ENCODE measurements at places on chromosomes 3 and 15.
A peak's percentile ranks its signal among the peaks of the same experiment; 100 is the strongest.

GRCh38 chr3:143171141-143171980 is 51.8 kb downstream of the CHST2 start:
- no peak for DNase-seq

DNA sequence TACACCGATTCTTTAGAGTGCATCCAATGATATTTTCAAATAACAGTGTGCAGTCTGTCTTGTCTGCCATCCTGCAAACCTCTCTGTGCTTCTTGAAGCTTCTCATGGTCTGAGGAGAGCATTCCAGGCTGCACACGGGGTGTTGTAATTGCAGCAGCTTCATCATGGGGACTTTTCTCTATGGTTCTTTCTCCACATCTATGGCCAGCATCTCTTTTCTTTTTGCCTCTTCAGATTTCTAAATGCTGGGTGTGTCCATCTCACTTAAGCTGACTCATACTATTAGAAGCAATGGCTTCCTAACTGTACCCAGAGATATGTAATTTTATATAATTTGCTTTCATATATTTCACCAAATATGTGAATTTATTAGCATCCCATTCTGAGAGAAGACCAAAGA is 63.8 kb upstream of the EPHB3 start:
- DNase-seq = no peak

DNA sequence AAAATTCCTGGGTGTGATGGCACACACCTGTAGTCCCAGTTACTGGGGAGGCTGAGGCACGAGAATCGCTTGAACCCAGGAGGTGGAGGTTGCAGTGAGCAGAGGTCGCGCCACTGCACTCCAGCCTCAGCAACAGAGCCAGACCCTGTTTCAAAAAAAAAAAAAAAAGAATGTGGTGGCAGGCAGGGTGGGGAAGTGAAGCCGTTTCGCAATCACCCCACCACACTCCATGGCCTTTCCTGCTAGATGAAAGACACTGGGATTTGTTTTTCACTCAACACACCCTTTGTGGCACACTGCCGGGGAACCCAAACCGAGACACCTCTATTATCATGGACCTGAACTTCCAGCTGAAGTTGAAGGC is 172.4 kb upstream of the IQSEC1 start:
- DNase-seq = no peak

DNA sequence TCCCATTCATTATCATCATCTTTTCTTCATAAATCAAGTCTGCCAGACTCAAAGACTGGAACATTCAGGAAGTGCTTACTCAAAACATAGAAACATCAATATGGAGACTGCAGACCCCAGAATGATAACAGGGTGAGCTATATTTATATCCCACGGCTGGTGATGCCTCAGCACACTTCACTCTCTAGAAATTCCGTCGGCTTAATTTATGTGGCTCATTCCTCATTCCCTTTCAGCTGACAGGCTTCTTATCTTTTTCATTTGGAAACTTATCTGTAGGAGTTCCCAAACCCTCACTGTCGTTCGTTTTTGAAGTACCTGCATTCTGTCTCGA is 45.5 kb downstream of the RFTN1 start:
- DNase-seq = no peak

- no peak for DNase-seq
Observed at GRCh38 chr15:45555934-45556608, 31.1 kb upstream of the BLOC1S6 start.

GRCh38 chr3:156721687-156722618 is 47.6 kb downstream of the TIPARP start:
- DNase-seq = no peak

DNA sequence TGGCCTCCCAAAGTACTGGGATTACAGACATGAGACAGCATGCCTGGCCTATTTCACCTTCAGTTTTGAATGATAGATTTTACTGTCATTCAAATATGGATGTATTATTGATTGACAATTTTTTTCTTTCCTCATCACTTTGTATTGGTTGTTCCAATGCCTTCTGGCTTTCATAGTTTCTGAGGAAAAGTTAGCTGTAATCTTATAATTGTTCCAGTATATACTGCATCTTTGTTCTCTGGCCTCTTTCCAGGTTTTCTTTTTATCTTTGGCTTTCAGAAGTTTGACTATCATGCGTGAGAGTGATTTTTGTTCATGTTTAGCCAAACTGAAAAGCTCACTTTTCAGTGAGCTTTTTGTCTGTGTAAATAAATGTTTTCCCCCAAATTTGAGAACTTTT is 157.1 kb downstream of the RSRC1 start:
- DNase-seq = no peak

DNA sequence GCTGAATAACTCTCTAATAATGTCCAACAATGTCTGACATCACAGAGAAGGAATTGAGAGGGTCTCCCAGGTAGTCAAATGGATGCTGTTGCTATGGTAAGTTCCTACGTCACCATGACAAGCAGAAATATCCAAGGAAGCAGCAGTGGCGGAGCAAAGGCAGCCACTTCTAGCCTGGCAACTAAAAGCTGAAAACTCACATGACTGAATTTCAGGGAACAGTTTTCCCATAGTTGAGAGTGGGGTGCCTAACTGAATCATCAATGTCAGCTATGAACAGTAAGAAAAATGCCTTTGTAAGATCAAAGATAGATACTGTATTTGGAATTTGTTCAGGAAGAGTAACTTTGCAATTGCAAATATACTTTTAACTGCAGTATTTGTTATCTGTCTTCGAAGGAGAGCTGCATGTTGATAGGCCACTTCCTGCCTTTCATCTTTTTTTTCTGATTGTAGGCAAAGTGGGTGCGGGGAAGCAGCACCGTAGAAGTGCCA is 161.7 kb downstream of the BBX start:
- DNase-seq = no peak

GRCh38 chr3:178088963-178089362 is 447.3 kb upstream of the KCNMB2 start:
- DNase-seq = no peak

DNA sequence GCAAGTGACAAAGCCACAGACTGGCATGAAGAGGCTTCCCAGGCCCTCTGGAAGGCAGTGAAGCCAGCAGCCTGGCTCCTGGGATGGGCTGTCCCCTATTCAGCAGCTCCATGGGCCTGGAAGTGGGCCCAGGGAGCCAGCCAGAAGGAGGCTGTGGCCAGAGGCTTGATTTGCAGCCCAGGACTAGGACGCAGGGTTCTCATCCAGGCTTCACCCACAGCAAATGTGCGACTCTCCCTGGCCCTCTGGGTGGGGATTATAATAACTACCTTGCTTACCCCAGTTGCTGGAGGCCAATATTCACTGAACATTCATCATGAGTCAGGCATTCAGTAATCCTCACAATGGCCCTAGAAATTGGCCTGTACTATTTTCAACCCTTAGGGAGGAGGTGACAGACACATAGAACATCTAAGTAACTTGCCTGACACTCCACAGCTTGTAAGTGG is 24.6 kb upstream of the SRP14 start:
- DNase-seq = no peak

GRCh38 chr3:73685061-73685460 is 60.3 kb upstream of the PDZRN3 start:
- no peak for DNase-seq

GRCh38 chr15:70121624-70122302 is 24.0 kb upstream of the TLE3 start:
- DNase-seq = no peak

DNA sequence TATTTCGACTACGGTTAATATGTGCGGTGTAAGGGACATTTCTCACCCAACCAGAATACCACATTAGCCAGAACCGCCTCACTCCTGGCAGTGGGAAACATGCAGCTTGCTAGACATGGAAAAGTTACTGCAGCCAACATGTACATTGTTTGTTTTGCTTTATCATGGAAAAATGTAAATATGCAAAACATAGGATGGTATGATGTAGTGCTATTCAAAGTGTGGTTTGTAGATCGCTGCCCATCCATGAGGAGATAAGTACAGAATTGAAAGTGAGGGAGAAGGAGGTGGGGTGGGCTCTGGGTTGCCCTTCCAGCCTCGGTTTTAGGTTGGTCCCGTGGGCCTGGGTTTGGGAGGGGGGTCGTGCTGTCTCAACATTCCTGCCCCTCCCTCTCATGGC is 42.5 kb upstream of the SPESP1 start:
- no peak for DNase-seq

- no peak for DNase-seq
Observed at GRCh38 chr3:56691165-56692000, 8.3 kb upstream of the TASOR start.

DNA sequence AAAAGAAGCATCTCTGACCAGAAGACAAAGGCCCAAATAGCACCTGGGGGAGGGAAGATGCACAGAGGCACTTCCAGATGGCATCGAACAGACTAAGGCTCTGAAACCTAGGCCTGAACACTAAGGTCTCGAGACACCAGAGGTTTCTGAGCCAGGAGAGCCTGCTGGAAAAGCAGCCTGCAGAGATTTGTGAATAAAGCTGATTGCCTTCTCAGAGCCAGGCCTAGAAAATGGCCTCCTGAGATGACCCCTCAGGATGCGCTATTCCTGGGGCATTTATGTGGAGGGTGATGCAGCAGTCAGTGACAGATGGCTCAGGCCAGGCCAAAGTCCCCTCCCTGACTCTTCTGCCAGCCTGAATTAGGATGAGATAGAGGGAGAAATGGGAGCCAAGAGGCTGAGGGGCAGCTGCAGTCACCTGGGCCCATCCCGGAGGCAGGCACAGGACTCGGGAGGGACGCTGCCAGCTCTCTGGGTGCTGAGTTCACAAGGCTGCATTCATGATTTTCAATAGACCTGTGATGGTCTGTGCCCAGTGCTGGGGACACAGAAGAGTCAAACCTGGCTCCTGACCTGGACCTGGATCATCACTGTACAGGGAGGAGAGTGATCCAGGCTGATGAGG is 6.9 kb downstream of the PRSS50 start:
- peak; percentile 68 for DNase-seq

GRCh38 chr15:62298811-62299210 is 133.7 kb upstream of the C2CD4B start:
- no peak for DNase-seq

GRCh38 chr3:131555456-131555855 is 52.7 kb upstream of the MRPL3 start:
- DNase-seq = no peak

GRCh38 chr15:29968895-29969561 is 113.7 kb upstream of the GOLGA8J start:
- DNase-seq = no peak

- DNase-seq = no peak
Observed at GRCh38 chr15:44780608-44781007, 44.3 kb downstream of the TRIM69 start.

GRCh38 chr3:71092665-71093064 is 490.9 kb downstream of the FOXP1 start:
- no peak for DNase-seq

- DNase-seq = no peak
Observed at GRCh38 chr3:38235466-38235865, 30.1 kb upstream of the SLC22A13 start.

DNA sequence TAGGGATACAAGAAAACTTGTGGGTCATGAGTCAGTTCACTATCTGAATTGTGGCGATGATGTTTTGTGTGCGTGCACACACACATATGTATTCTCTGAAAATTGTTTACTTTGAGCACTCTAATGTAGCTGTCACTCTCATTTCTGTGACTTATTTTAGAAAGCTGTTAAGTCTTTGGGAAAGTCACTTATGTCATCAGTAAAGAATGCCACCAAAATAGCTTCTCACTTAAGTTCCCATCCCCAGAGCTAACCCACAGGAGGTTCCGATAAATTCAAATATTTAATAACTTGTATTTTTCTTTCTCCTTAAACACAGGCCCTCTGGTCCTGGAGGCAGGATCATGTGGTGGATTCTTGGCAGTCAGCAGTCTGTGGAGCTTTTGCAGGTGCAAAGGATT is 138.3 kb downstream of the LRIG1 start:
- DNase-seq = no peak

DNA sequence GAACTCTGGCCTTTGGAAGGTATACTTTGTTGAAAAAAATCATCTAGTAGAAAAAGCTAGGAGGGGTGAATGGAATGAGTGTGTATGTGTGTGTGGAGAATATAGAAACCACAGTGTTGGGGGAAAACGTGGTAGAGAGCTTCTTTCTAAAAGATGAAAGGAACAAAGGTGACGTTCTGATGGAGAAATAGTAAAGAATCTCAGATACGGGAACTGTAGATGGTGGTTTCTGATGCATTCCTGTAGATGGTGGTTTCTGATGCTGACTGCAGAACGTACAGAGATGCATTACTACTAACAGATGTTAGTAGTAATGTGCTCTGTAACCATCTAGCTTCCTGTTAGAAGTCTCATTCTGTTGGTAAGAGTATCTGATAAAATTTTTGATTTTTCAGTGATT is 60.2 kb downstream of the VPS8 start:
- DNase-seq = no peak

Data from coronary artery (tissue), 2 donors.